ENCODE measurements at places on chromosomes 7 and 10.
A peak's percentile ranks its signal among the peaks of the same experiment; 100 is the strongest.

DNA sequence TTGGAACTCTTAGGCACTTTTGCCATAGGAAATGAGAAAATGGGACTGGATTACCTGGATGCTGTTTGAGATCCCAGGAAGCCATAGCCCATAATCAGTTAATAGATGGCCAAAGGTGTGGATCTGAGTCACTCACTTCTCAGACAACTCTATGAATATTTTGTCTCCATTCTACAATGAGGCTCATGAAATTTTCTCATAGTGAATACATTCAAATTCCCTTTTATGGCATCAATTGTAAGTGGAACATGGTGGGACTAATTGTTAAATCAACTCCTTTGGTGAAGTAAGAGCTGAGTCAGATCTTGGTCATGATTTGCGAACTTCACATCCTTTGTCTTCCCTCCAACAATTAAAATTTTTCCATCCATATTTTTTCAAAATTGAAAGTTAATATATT lies 222.1 kb downstream of the ARL4A start:
- no peak for DNase-seq

GRCh38 chr10:18133046-18133445 lies 7.2 kb upstream of the CACNB2 start:
- no peak for DNase-seq

GRCh38 chr10:49379596-49380410 lies 16.1 kb downstream of the DRGX start:
- DNase-seq, result peak; percentile 59

DNA sequence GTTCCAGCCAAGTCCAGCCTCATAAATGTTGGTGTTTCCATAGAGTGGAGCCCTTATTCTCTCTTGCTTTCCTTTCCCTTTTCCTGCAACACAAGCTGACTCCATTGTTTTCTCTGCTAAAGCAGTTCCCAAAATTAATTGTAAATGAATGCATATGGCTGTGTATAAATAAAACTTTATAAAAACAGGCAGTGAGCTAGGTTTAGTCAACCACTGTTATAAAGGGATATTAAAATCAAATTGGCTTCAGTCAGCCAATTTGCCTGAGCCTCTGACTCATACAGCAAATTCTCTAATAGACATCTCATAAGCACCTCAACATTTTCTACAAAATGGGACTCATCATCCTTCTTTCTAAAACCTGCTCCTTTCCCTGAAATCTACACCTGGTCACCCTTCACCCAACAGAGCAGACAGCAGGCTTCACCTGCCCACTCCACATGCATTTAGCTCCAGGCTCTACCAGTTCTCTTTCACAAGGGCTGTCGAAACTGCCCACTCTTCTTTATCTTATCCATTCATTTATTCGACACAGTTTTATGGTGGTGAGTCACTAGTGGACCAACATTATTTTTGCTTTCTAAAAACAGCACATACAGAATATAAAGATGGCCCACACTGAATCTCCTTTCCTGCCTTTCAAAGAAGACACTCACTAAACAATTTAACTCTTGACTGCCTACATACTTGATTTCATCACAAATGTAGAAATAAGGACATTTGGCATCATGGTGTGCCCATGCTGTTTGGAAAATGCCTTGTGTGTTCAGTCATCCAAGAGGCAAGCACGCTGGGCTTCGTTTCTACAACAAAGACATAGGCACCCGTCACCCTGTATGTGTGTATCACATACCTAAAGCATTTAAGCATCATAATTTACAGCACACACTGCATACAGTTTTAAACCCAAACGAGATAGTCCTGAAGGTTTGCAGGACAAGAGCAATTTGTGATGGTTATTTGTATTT lies 74.6 kb upstream of the C7orf33 start:
- no peak for DNase-seq

- peak; percentile 86 for DNase-seq
Measured at GRCh38 chr10:86535132-86535882, 13.7 kb upstream of the WAPL start.
